Activated naive CD4-positive, alpha-beta T cell treated with anti-CD3 and anti-CD28 coated beads for 36 hours (primary cell): ENCODE measurements at places on chromosomes 7 and 10. TPM values are rescaled to one million over a fixed set of nuclear protein-coding genes. Genes with fewer than 3 reads are reported as not detected.

- DNase-seq, result no peak
Observed at GRCh38 chr7:157384301-157384700, 47.5 kb downstream of the DNAJB6 start.

GRCh38 chr7:4739528-4739992, 35.9 kb upstream of the AP5Z1 start:
- DNase-seq, result peak; percentile 72

- no peak for DNase-seq
Observed at GRCh38 chr10:32790483-32790882, 167.5 kb downstream of the ITGB1 start.

GRCh38 chr7:157058701-157059100, 48.2 kb upstream of the MNX1 start:
- no peak for DNase-seq

- no peak for DNase-seq
Observed at GRCh38 chr10:100537475-100537874, 1.7 kb downstream of the HIF1AN start.

DNA sequence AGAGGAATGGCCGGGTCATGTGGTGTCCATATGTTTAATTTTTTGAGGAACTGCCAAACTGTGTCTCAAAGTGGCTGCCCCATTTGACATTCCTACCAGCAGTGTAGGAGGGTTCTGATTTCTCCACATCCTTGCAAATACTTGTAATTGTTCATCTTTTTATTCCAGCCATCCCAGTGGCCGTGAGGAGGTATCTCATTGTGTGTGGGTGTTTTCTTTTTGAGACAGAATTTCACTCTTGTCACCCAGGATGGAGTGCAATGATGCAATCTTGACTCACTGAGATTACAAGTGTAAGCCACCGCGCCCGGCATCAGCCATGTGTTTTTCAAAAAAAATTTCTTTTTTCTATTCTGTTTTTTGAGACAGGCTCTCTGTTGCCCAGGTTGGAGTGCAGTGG, 38.7 kb upstream of the DLG5 start:
- peak; percentile 9 for DNase-seq

- DNase-seq, result no peak
Observed at GRCh38 chr10:86067436-86068050, 299.1 kb downstream of the GRID1 start.

GRCh38 chr7:8064828-8065227, 96.2 kb downstream of the GLCCI1 start:
- DNase-seq, result no peak

DNA sequence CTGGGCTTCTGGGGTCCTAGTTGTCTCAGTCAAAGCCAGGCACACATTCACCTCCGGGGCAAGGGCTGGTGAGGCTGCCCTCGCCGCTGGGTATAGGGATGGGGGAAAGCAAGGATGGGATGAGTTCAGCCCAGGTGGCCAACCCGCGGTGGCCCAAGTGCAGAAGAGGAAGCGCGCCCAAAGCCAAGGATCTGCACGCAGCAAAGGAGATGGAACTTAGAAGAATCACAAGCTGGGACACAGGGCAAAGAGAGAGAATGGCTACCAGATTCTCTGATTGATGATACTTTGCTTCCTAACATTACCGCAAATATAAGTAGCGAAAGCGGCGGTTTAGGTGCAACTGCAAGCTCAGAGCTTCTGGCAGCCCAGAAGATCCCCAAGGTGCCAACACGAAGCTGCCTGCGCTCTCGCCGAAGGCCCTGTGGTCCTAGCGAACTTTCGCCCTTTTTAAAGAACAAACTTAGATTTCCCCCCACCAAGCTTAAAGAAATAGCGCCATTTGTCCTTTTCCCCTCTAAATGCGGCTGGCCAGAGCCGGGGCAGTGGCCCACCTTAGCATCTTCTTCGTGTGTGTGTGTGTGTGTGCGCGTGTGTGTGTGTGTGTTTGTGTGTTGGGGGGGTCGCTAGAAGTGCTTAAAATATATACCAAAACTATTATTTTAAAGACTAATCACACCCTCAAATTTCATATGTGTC, 927 bp upstream of the MKX start:
- peak; percentile 46 for DNase-seq

GRCh38 chr10:7070950-7071349, 339.9 kb downstream of the SFMBT2 start:
- no peak for DNase-seq

- DNase-seq, result no peak
Observed at GRCh38 chr7:121945480-121946236, 72.7 kb downstream of the PTPRZ1 start.

- DNase-seq, result no peak
Observed at GRCh38 chr10:78510566-78511323, 477.1 kb downstream of the RPS24 start.

DNA sequence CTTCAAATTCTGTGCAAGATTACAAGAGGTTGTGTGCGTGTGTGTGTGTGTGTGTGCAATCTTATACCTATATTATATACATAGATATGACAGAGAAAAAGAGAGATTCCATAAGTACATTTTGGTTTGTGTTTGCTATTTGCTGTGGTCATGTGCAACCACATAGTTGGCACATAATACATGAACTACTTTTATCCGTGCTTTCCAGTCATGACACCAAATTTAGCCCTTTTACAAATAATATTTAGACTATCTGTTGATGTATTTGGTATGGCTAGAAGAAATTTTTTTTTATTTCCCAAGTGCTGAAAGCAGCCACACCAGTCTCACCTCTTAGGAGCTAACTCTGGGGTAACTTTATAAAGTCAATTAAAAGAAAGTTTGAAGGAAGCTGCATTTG, 63.5 kb upstream of the EGFR start:
- DNase-seq, result no peak

DNA sequence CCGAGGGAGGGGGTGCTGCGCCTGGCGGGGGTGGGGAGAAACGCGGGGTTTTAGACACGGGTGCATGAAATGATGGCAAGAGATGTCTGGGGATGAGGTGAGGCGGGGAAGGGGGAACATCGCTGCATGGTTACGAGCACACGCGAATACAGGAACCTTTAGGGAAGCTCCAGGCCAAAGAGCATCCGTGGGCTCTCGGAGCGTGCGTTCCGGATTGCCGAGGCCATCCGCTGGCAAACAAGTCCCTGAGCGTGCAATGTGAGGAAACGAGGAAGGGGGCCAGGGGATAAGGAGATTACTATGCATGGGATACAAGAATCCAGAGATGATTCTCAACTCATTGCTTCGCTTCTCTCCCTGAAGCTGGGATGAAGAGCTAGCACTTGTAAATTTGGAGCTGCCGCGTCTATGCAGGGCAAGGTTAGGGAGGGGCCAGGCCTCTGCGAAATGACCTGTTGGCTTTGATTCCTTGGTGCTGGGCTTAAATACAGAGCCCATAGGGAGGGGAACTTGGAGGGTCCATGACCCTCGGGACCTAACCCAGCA, 520 bp upstream of the WNT2 start:
- DNase-seq, result no peak

- no peak for DNase-seq
Observed at GRCh38 chr7:106029451-106029850, 66.4 kb downstream of the CDHR3 start.

DNA sequence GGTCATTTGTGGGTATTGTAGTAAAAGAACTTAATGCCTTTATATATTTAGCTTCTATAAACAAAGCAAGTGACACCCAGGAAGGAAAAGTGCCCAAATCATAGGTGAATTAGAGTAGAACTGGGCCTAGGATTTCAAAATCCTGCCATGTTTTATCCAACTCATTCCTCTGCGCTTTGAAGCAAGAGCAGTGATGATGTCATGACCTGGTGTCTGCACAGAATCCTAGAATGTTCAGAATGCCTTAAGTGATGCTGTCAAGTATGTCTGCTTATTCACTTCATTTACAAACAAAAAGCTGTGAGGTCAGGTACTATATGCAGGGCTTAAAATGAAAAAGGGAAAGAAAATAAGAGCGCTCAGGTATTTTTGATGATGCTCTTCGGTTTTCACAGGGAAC, 737.2 kb upstream of the ANKRD30A start:
- no peak for DNase-seq

- DNase-seq, result no peak
Observed at GRCh38 chr10:33596422-33596821, 262.0 kb upstream of the NRP1 start.

DNA sequence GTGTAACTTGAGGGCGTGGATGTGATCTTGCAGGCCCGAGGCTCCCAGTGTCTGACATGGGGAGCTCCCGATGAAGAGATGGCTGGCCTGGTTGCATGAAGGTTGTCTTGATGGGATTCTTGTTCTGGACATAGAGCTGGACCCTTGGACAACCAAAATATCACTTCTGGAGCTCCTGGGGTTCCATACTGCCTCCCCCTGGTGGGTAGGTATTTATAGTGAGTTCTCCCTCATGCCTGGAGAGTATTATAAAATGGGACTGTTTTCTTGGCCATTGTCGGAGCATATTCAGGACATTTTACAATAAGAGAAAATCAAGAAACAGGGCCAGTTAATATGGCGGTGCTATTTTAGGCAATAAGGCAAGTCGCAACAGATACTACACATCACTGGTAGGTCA, 32.6 kb upstream of the GIMAP8 start:
- peak; percentile 1 for DNase-seq

- no peak for DNase-seq
Observed at GRCh38 chr7:47574482-47575329, 7.2 kb downstream of the TNS3 start.

DNA sequence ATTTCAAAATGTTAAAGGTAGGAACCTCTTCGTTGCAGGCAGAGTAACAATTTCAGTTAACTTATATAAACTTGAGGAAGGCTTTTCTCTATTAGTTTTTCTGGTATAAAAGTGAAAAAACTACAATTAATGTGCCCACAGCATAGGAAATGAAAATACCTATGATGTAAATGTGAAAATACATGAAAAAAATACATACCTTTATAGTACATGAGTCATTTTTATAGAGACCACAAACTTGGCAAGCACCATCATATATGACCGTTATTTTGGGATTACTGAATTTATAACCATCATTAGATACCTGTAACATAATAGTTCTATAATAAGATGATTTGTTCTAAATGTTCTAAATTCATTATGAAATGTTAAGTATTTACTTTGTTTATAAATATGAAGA, 42.7 kb downstream of the VWDE start:
- DNase-seq, result no peak

GRCh38 chr10:31701546-31701945, 227.1 kb downstream of the ARHGAP12 start:
- no peak for DNase-seq

DNA sequence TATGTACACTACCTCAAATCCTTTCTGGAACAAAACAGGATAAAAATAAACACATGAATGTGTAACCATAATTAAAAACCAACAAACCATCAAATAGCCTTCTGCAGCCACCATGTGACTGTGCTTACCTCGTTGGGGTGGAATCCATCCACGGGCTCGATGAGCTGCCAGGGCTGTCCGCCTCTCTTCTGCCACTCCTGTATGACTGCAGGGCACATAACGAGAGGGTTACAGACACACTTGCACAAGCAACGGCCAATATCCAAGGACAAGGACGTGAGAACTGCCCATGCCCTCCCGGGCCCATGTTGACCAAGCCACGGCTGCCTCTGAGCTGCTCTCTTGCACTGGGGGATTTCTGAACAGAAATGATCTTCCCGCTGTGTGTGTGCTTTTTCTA, 132.2 kb downstream of the ANLN start:
- no peak for DNase-seq

DNA sequence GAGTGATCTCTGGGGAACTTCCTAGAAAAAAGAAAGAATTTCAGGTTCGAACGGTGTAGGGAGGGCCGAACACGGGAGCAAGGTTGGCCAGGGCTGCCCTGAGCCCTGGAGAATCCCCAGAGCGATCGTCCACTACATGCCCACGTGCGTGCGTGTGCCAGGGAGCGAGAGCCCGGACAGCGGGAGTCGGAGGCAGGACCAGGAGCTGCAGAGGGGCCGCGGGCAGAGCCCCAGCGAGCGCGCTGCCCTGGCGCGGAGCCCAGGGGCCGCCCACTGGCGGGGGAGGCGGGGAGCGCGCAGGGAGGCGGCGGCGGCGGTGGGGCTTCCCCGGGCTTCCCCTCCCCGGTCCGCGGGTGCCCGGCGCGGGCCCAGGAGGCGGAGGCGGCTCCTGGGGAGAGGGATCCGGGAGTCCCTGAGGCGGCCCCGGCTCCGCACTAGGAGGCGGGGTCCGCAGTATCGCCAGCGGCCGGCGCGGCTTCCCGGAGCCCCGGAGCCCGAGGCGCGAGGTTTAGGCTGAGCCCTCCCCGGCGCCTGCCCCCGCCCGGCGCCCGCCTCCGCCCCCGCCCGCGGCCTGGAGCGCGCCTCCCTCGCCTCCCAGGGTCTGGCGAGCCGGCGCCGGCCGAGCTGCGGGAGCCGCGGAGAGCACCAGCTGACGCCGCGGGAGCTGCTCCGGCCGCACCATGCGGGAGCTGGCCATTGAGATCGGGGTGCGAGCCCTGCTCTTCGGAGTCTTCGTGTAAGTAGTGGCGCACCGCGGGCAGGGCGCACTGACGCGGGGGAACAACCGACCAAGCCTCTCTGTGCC, at the start of gene PLPP4:
Gene PLPP4, plus strand, starts transcription at position 602 of the 805 bp plus-strand sequence. Its CDS starts 79 bp downstream, at position 681.
- no peak for DNase-seq

- DNase-seq, result no peak
Observed at GRCh38 chr7:33950047-33950714, 44.8 kb downstream of the BMPER start.

- DNase-seq, result no peak
Observed at GRCh38 chr7:158113321-158114025, 474.1 kb downstream of the PTPRN2 start.

GRCh38 chr10:89362929-89363328, 14.9 kb upstream of the IFIT1B start:
- no peak for DNase-seq

Gene HMX3
- 0.32 TPM for total RNA-seq

Gene PILRA
- 0.29 TPM for total RNA-seq

Gene MORN4
- total RNA-seq, result 10.7 TPM

Gene FAM25C
- not detected for total RNA-seq

Gene ABCA13
- total RNA-seq, result not detected

Gene SMKR1
- 0.99 TPM for total RNA-seq

Gene OR2A5
- not detected for total RNA-seq

Gene HGF
- total RNA-seq, result not detected

Gene GHITM
- total RNA-seq, result 281 TPM

Gene HKDC1
- 1.6 TPM for total RNA-seq

Gene OPALIN
- total RNA-seq, result not detected

Gene KNDC1
- not detected for total RNA-seq

Gene CTTNBP2
- total RNA-seq, result not detected

Gene ATAD1
- 53.7 TPM for total RNA-seq

Gene GNAT3
- total RNA-seq, result not detected
